Sigmoid colon (tissue), 7 donors: ENCODE measurements at places on chromosomes 7 and 10. TPM values are rescaled to one million over a fixed set of nuclear protein-coding genes. Genes with fewer than 3 reads are reported as not detected.

TLX1 gene
- not detected for total RNA-seq

ADAMTS14 gene
- not detected for total RNA-seq

TDRD1 gene
- 0.28 TPM for total RNA-seq

PCDH15 gene
- total RNA-seq, result 0.71 TPM

NACAD gene
- total RNA-seq, result 8.9 TPM

FBXL13 gene
- 2.1 TPM for total RNA-seq

ENO4 gene
- 0.16 TPM for total RNA-seq

HABP2 gene
- not detected for total RNA-seq

OGDHL gene
- total RNA-seq, result 6.1 TPM

MRPS16 gene
- total RNA-seq, result 33.2 TPM

GBX1 gene
- total RNA-seq, result not detected

GPR15LG gene
- not detected for total RNA-seq

ODAD2 gene
- total RNA-seq, result 2.5 TPM

PDE6C gene
- not detected for total RNA-seq

NDUFA5 gene
- total RNA-seq, result 97.4 TPM

ATRNL1 gene
- total RNA-seq, result 8.3 TPM

MRLN gene
- total RNA-seq, result not detected

ZNF479 gene
- not detected for total RNA-seq

SMKR1 gene
- total RNA-seq, result not detected

MEIG1 gene
- not detected for total RNA-seq

HGF gene
- total RNA-seq, result 5.6 TPM

CFAP46 gene
- total RNA-seq, result not detected
